ENCODE measurements at places on chromosomes 1 and 21.
A peak's percentile ranks its signal among the peaks of the same experiment; 100 is the strongest.

DNA sequence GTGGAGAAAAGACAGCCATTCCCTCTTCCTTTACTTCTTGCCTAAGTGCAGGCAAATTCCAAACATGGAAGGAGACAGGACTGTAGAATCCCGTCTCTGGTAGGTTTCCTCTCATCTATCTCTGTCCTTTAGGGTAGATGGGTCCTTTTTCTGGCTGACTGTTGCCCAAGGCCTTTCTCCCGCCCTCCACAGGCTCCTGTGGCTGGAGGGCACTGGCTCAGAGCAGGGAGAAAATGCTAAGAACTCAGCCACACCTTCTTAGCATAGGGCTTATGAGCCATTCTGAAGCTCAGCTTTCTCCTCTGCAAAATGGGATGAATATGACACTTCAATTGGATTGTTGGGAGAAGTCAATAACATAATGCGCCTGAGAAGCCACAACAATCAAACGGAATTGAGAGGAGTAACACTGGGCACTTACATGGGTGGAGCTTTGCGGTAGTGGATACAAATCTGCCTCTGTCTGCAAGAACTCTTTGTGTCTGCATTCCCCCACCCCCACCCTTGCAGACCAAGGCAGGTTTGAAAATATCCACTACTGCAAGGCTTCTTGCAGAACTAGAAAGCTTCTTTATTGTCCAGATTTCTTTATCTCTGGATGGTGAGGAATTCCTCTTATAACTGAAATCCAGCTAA lies 94.7 kb downstream of the CSMD2 start:
- no peak for DNase-seq

DNA sequence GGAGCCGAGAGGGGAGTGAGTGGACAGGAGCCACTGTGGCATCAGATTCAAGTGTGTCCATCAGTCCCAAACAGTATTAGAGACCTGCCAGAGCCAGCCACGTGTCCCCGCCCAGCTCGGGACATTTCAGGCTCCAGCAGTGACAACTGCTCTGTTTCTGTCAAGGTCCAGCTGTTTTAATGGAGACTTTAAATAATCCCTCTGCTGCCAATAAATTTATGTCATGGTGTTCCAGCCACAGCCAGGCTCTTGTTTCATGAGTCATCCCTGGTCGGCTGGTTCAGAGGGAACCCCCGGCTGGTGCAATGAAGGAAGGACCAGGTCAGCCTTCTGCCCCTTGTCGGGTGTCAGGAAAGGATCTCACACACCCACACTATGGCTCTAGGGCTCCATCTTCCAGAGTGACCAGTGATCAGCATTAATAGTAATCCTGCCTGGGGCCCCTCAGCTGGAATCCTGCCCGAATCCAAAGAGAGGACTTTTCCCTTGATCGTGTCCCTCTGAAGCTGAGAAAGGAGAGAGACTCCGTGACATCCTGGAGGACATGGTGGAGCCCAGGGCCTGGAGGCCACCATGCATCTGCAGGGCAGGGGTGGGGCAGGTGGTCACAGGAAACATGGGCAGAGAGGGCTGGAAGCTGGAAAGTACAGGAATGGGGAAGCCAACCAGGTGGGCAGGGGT lies 197.3 kb downstream of the MATN1 start:
- no peak for DNase-seq

- DNase-seq, result peak; percentile 44
Measured at GRCh38 chr1:64624218-64624713, 120.6 kb upstream of the RAVER2 start.

DNA sequence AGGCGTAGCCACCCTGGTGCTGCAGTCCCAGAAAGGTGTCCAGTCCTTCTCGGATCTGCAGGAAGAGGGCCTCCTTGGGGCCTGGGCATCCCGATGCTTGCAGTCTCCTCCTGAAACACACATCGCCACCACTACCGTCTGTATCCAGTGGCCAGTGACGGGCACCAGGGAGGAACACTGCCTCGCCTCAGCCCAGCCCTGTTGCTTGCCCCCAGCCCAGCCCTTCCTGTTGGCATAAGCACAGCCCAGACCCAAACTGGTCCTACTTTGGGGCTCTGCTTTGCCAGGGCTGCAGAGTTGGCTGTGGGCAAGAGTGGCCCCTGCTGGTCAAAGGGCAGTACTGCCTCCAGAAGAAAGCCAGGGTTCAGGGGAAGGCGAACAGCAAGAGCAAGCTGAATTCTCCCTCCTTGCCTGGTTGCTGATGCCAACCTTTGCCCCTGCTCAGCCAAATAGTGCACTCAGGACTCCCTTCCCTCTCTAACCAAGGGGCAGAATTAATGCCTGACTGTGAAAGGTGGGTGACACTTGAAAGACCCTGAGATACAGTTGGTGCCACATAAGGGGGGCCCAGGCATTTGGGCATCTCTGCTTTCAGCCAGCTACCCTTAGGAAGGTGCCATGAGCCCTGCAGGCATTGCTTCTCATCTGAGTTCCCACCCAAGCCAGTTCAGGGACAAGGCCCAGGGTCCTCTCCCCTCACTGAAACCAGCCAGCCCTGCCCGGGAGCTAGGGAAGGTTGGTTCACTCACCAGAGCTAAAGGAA lies 11.1 kb upstream of the ARHGEF2 start:
- DNase-seq, result peak; percentile 71

DNA sequence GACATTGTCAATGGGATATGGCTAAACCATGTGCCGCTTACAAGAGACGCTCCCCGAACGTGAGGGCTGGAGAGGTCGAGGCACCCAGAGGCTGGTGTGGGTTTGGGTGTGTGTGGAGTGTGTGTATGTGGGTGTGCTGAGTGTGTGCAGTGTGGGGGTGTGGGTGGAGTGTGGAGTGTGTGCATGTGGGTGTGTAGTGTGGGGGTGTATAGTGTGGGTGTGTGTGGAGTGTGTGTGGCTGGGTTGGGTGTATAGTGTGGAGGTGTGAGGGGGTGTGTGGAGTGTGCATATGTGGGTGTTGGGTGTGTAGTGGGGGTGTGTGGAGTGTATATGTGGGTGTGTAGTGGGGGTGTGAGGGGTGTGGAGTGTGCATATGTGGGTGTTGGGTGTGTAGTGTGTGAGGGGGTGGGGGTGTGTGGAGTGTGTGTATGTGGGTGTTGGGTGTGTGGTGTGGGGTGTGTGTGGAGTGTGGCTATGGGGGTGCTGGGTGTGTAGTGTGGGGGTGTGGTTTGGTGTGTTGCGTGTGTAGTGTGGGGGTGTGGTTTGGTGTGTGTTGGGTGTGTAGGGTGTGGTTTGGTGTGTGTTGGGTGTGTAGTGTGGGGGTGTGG lies 42.2 kb downstream of the SLC19A1 start:
- no peak for DNase-seq

Measured in hematopoietic multipotent progenitor cell (in vitro differentiated cells).